Suppressor macrophage (primary cell): ENCODE measurements at places on chromosomes 4 and X.

DNA sequence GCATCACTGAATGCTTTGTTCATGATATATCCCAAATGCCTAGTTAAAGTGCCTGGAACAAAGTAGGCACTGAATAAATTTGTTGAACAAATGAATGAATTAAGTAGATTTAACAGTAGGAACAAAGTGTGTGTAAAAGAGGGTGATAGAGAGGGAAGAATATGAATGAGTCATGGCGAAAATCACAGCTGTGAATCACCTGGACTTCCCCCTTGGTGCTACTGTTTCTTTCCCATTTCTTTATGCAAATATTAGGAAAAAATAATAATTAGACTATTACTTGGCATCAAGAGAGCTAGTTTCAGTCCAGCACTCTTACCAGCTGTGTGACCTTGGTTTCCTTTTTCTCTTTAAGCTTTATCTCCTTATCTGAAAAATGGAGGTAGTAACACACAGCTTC is 9.2 kb downstream of the SPIN3 start:
- DNase-seq: no peak

GRCh38 chr4:113467581-113467980 is 294.0 kb downstream of the CAMK2D start:
- peak; percentile 87 for DNase-seq

DNA sequence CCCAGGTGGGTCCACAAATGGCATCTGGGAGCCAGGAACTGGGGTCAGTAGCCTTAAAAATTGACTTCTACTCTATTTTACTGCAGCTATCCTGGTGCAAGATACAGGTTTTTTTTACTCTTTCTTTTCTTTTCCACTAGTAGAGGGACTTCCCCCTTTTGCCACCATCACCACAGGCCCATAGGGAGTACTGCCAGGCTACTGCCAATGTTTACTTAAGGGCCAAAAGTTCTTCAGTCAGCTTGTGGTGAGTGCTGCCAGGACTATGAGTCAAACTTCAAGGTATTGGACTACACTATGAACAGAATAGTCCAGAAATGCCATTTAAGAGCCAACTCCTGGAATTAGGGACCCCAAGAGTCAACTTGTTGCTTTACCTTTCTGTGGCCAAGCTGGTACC is 94.7 kb downstream of the EDA2R start:
- no peak for DNase-seq

DNA sequence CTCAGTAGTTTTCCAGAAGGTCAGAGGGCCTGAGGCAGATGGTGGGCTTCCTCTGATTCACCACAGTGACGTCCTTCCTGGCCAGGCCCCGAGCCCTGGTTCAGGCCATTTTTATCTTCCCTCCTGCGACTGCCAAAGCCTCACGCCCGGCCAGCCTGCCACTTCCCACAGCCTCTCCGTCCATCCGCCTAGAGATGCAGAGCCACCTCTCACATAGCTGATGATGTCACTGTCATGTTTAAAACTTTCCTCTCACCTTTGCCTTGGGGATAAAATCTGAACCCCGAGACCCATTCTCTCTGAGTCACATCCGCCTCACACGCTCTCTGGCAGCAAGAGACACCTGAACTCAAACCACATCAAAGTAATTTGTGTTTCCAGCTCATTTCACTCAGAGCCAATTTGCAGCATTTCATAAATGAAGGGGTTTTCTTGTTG is 175.3 kb downstream of the QDPR start:
- no peak for DNase-seq

GRCh38 chrX:18666614-18667013 is 5.3 kb downstream of the RS1 start:
- DNase-seq: peak; percentile 74

DNA sequence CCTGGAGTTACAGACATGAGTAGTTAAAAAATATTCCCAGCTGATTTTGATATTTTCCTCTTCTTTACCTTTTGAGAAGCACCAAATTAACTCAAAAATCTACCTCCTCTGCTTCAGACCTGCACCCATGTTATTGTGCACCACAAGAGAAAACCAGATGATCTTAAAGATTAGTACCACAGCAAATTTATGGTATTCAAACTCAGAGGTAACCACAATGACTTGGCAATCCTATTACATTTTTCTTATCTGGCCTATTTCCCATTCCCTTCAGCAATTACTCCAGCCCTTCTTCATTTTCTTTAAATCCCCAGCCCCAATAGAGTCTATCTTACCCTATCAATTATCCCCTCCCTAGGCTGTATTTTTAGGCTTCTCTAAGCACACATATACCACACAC is 535.1 kb downstream of the FAT4 start:
- no peak for DNase-seq

DNA sequence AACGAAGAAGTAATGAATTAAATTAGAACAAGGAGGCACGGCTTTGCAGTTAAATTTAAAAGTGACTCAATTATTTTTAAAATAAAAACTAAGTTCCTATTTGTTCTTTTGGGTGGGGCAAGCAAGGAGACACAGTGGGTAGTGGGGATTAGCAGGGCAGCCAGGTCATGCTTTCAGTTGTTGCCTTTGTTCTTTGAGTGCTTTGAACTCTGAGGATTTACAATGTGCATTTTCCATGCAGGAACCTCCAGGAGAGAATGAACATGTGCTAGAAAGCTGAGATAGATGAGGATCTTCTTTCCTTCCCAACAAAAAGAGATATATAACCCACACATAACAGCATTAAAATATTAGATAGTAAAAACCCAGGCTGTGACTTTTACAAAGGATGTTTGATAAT is 420.4 kb upstream of the CTSO start:
- no peak for DNase-seq

- no peak for DNase-seq
Measured at GRCh38 chrX:134821901-134822300, 163.6 kb upstream of the PLAC1 start.

DNA sequence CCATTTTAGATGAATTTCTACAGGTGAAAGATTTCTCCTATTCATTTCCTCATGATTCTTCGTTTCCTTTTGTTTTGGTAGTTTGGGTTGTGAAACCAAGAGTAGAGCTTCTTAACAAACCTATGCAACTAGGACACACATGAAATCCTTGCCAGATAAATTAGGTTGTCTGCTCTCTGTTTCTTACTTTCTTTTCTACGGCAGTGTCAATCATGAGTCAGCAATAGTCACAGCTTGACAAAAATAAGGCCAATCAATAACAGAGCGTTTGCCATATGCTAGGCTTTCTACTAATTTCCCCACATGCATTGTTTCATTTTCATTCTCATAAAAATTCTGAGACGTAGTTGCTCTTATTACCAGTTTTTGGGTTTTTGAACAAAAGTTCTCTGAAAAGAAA is 20.3 kb downstream of the CLRN2 start:
- DNase-seq: no peak

DNA sequence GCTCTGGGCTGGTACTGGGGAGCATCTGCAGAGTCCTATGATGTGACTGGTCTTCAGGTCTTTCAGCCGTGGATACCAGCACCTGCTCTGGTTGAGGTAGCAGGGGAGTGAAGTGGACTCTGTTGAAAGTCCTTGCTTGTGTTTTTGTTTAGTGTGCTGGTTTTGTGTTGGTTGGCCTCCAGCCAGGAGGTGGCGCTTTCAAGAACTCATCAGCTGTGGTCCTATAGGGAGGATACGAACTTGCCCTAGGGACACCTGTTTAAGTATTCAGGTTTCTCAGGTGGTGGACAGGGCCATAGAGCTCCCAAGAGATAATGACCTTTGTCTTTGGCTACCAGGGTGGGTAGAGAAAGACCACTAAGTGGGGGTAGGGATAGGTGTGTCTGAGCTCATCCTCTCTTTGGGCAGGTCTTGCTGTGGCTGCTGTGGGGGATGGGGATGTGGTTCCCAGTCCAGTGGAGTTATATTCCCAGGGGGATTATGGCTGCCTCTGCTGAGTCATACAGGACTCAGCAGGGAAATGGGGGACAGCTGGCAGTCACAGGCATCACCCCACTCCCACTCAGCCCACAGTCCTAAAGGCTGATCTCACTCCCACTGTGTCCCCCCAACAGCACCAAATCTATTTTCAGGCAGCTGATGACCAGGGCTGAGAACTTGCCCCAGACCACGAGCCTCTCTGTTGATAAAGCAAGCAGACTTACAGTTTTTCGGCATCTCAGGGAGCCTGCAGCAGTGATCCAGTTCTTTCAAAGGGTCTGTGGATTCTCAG is 24.1 kb downstream of the MSMO1 start:
- no peak for DNase-seq

GRCh38 chr4:188839704-188840103 is 700.5 kb downstream of the TRIML1 start:
- no peak for DNase-seq

DNA sequence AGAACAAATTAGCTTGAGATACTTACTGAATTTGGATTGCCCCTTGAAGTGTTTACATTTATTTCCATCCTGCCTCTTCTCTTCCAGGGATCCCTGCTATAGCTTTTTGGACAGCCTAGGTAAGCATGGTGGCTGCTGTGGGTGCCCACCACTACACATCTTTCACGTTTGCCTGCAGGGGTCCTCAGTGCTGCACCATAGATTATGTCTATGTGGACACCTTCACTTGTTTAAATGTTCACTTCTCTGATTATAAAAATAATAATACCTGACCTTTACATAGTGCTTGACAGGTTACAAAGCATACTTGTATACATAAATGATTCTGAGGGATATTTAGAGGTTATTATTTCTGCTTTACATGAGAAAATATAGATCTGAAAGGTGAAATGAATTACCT is 67.9 kb upstream of the SLC4A4 start:
- peak; percentile 13 for DNase-seq

GRCh38 chr4:95929448-95930064 is 89.7 kb downstream of the PDHA2 start:
- no peak for DNase-seq

- DNase-seq: peak; percentile 4
Measured at GRCh38 chrX:107849747-107850421, 24.2 kb downstream of the MID2 start.

GRCh38 chr4:30386266-30386895 is 333.8 kb upstream of the PCDH7 start:
- no peak for DNase-seq

DNA sequence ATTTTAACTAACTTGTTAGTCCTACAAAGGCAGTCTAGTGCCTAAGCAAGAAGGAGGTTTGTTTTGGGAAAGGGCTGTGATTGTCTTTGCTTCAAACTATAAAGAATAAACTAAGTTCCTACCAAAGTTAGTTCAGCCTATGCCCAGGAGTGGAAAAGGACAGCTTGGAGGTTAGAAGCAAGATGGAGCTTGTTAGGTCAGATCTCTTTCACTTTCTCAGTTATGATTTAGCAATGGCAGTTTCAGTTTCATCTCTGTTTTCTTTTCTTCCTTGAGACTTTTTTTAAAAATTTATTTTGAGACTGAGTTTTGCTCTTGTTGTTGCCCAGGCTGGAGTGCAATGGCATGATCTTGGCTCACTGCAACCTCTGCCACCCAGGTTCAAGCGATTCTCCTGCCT is 82.9 kb upstream of the NLGN4X start:
- no peak for DNase-seq

DNA sequence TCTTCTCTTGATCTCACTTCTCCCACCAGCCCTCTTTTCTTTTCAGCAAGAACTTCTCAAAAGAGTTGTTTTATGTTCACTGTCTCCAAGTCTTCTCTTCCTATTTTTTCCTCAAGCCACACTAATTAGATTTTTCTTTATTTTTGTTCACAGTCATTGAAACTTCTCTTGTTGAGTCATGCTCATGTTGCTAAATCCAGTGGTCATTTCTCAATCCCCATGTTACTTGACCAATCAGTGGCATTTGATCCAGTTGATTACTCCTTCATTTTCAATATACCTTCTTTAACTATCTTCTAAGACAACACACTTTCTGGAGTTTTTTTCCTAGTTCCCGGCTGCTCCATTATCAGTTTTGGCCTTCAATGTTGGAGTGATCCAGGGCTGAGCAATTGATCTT is 103.1 kb upstream of the LSM6 start:
- peak; percentile 23 for DNase-seq

GRCh38 chrX:118459494-118459893 is 36.1 kb upstream of the DOCK11 start:
- peak; percentile 32 for DNase-seq

- peak; percentile 16 for DNase-seq
Measured at GRCh38 chrX:17459008-17459611, 84.1 kb downstream of the NHS start.
